Esophagus muscularis mucosa (tissue), 4 donors: ENCODE measurements at places on chromosomes 1 and 21.

DNA sequence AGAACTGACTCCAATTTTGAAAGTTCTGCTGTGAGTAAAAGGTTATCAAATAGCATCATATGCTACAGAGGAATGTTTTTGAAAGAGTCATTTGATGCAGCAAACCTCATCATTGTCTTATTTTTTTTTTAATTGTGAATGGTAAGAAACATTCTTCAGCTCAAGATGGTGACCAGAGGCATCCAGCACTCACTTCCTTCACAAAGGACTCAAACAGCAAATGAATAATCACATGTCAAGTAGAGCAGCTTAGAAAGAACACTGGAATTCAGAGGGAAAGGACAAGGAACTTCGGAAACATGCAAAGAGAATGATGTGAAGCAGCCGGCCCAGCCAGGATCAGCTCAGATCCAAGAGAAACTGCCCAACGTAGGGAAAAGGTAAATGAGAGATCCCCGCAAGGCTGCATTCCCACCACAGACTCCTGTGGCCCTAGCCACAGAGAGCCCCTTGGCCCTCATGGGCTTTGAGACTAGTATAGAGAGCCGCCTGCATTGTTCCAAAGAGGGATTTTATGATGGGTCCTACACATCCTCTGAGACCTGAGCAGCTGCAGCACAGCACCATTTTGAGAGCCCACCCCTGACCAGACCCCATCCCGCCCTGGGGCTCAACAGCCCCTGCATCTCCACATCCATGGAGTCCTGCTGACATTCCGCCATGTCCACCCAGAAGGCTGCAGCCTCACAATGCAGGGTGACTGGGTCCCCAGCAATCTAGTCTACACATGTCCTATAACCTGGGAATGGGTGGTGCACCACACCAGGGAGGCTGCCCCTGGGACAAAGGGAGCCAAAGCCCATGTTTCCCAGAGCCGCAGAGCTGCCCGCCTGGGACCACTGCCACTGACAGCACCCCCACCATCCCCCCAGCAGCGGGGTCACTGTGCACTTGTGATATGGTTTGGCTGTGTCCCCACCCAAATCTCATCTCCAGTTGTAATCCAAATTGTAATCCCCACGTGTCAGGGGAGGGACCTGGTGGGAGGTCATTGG, 21.2 kb upstream of the UTS2 start:
- DNase-seq = peak; percentile 26

DNA sequence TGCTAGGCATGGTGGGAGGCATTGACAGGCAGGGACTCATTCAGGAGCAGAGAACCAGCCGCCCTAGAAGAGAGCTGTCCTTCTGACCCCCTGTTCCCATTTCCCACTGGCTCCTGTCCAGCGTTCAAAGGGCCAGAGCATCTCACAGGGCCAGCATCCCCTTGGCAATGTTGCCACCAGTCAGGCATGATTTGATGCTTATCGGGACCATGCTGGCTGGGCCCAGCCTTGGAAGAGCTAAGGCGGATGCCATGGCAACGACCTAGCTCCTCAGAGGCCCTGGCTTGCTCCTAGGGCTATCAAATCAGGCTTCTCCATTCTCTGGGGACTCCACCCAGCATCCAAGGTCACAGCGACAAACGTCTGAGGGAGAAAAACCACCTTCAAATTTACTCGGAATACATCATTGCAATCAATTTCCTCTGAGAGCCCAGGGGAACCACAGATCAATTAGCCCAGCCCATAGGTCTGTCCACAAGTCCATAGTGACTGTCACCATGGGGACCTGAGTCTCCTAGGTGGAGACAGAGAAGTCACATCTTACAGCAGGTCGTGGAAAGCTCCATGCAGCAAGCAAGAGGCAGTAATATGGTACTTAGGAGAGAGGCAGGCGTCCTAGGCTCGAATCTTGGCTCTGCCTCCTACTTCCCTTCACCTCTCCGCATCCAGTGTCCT, 14.1 kb upstream of the VWA5B1 start:
- no peak for DNase-seq

DNA sequence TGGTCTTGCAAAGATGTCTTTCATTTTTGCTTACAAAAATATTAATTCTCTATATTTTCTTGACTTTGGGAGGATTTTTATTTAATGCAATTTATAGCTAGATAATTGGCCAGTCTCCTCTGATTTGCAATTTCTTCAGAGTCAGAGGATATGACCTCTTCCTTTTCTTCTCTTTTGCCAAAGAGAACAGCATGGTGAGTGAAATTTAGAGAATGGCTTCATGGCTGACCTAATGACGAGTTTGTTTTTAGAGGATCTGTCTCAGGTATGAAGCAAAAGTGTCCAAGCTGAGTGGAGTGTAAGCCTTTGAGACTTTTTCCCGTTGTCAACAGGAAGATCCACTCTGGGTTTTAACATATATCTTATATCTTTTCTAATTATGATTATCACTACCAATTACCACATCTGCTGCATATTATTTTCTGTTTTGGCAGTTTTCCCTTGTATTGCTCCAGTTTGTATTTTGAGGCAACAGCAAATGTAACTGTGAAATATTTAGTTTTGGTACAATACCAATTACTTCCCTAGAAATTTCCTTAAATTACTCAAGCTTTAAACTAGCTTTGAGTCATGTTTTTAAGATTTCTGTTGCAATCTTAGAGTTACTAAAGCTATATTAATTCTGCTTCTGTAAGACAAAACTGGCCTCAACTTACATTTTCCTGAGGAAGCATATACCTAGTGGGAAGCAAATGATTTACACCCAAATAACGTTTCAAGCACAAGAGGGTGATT, 332.8 kb upstream of the ZRANB2 start:
- no peak for DNase-seq

- no peak for DNase-seq
These were observed 265.9 kb upstream of the C1orf105 start for GRCh38 chr1:172154551-172154950.

DNA sequence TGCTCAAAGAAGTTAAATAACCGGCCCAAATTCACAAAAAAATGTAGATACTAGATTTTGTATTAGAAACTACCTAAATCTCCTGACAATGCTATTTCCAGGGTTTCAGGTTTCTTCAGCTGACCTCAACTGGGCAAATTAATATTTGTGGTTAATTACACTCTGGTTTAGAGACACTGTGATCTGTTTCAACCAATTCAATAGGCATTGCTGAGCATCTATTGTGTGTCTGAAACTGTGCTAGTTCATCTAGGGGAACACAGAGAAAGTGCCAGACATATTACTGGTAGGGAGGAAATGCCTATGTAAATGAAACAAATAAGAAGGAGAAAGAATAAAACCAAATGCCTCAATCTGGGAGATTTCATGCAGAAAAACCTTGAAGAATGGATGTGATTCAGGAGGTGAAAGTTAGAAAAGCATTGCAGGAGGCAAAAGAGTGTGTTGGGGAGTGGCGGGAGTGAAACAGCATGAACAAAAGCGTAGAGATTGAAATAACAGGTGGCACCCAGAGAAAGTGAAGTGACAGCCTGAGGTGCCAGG, 51.3 kb upstream of the IVNS1ABP start:
- DNase-seq = no peak

DNA sequence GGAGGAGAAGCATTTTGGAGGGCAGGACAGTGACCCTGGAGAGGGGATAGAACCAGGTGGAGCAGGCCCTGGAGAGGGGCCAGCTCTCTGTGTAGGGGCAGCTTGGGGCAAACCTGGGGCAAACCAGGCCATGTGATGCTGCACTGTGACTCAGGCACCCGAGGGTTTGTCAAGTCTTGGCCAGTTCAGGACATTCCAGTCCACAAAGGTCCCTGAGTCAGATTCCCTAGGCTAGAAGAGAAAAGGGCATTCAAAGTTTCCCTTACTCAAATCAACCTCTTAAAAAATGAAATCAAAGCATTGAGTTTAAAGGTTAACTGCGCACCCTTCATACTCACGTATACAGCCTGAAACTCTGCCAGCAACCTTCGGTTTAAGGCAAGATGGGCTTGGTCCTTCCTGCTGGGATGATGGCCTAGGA, 25.2 kb upstream of the PLA2G2C start:
- DNase-seq = no peak

DNA sequence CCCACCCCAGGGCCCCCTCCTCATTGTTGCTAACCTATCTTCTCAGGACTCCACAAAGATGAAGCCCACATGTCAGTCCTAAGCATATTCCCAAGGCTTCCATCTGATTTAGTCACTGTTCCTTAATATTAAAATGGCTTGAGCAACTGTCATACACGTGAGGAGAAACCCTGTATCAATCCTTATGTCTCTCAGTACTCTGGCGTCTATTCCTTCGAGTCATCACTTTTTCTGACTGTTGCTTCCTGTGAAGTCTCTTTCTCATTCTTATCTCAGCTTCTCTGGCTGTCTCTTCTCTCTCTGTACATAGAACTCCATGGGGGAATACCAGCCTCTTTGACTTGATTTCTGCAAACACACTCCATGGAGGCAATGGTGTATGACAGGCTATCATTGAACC, 98.4 kb downstream of the C4BPA start:
- no peak for DNase-seq

GRCh38 chr21:43644609-43645008, 14.7 kb downstream of the HSF2BP start:
- DNase-seq = no peak

GRCh38 chr1:165408518-165408917, 36.4 kb downstream of the RXRG start:
- no peak for DNase-seq

DNA sequence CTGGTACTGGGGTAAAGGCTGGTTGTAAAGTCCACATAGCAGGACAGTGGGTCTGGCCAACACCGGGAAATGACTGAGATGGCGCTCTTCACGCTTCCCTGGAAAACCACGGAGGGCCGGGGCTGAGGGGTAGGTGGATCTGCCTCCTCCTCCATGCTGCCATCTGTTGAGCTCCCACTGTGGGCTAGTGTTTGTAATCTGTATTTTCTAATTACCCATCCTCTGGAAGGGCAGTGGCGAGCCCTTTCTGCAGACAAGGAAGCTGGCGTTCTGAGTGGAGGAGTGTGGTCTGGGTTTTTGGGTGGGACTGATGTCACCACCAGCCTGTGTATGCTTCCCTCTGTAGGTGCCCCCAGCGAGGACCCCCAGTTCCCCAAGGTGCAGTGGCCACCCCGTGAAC, 34.1 kb upstream of the LHX4 start:
- DNase-seq = no peak

GRCh38 chr1:231629132-231629531, 2.5 kb downstream of the DISC1 start:
- DNase-seq = no peak

DNA sequence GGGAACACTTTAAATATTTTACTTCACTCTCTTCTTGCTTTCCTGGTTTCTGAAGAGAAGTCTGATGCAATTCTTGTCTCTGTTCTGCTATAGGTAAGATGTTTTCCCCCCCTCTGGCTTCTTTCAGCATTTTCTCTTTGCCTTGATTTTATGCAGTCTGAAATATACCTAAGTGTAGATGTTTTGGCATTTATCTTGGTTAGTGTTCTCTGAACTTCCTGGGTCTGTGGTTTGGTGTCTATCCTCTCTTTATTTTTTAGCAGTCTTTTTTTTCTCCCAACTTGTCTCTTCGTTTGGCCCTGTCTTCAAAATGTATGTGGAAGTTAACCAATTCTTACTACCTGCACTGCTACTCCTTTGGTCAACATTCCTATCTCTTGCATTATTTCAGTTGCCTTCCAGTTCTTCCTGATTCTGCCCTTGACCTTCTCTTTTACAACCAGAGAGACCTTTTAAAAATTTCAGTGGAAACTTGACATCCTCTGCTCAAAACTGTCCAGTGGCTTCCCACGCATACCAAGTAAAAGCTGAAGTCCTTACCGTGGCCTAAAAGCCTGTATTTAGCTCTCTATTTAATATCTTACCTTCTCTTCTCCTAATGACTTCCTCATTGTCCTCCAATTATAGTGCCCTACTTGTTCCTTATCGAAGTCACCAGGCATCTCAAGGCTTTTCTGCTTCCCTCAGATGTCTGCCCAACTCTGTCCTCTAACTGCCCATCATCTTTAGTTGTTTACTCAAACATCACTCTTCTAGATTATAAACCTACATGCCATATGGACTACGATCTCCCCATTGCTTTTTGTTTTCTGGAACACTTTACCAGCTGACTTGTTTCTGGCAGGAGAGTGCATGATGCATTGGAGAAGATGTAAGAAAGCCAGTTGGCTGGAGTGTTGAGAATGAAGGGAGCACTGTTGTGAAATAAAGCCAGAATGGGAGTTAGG, 40.9 kb downstream of the RAP1A start:
- no peak for DNase-seq

GRCh38 chr1:236608930-236609726, 4.8 kb upstream of the HEATR1 start:
- no peak for DNase-seq

- no peak for DNase-seq
These were observed 269.9 kb downstream of the HLX start for GRCh38 chr1:221149111-221149510.

- DNase-seq = no peak
These were observed 14.1 kb downstream of the EPHA2 start for GRCh38 chr1:16141573-16142336.

DNA sequence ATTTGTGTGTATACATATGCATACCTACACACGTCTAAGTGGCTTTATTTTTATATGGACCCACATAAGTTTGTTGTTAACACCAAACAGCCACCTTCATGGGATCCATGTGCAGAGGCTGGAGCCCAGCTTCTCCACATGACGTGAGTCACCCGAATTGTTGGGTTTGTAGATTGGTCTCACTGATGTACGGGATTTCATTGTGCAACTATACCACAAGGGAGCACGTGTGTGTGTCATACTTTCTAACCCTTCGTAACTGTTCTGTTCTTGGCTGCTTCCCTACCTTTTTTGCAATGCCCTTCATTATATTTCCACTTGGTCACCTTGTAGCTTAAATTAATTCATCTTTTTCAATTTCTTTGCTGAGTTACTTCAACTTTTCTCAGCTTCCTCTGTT, 21.0 kb downstream of the SPRTN start:
- no peak for DNase-seq

DNA sequence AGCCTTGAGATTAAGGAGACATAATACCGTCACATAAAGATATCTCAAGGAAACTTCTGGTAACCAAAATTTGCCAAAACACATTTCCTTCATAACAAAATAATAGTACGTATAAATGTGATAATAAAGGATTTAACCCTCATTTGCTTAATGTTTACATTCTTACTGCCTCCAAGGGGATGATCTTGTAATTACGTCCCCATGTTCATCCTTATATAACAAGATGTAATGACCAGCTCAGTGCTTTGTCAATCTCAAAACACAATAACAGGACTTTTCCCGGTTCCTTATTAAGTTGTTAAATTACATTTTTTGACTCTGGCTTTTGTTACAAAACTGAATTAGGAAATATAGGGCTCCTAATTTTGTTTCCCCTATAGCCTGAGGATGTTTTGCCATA, 41.3 kb upstream of the UHMK1 start:
- no peak for DNase-seq

DNA sequence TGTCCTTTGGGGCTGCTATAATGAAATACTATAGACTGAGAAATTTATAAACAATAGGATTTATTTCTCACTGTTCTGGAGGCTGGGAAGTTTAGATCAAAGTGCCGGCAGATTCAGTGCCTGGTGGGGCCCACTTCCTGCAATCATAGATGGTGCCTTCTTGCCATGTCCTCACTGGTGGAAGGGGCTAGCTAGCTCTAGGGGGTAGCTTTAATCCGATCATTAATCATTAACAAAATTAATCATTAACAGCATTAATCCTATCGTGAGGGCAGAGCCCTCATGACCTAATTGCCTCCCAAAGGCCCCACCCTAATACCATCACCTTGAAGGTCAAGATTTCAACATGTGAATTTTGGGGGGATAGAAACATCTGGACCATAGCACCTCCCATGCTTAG, 124.3 kb downstream of the TRABD2B start:
- no peak for DNase-seq

GRCh38 chr1:77056525-77056924, 162.7 kb downstream of the PIGK start:
- peak; percentile 80 for DNase-seq
